ENCODE measurements at places on chromosomes 7 and 10.

DNA sequence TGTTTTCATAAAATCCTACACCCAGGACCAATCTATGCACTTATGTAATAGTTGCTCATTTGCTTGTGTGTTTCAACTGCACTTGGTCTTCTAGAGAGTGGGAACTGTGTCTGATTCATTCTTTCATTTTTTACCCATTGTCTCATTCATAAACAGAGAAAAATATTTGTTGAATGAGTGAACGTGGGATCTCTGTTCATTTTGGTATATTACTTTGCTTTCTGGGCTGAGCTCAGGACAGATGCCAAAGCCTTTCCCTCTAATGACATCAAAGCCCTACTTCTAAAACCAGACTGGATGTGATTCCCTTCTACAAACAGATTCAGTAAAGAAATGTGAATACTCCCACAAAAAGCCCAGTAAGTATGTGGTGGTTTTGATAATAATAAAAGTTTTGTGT lies 145.2 kb downstream of the ST7 start:
- no peak for DNase-seq

GRCh38 chr10:43879742-43880141 lies 231.1 kb upstream of the ZNF32 start:
- DNase-seq, result no peak

GRCh38 chr10:25157650-25158049 lies 17.2 kb upstream of the GPR158 start:
- no peak for DNase-seq

- no peak for DNase-seq
Measured at GRCh38 chr7:151157645-151158329, 9.7 kb downstream of the GBX1 start.

DNA sequence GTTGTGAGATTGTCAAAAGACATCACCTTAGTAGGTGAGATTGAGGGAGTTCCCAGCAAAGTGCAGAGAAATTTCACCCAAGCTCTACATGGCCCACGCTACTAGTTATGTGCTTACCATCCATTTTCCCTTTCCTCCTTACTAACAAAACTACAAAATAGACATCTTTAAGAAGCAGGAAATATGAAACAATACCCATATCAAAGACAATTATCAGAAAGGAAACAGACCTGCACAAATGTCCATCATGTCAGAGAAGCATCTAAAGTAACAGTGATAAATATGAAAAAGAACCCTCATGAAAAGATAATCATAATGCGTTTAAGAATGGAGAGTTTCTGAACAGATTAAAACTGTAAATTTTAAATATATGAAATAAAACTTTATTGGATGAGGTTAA lies 28.2 kb downstream of the GIMAP4 start:
- no peak for DNase-seq

- DNase-seq, result no peak
Measured at GRCh38 chr7:140533394-140533872, 54.1 kb upstream of the MKRN1 start.

- no peak for DNase-seq
Measured at GRCh38 chr10:132509506-132510173, 27.9 kb upstream of the INPP5A start.

- DNase-seq, result no peak
Measured at GRCh38 chr10:130336617-130337304, 200.6 kb downstream of the GLRX3 start.

- no peak for DNase-seq
Measured at GRCh38 chr10:105691811-105692210, 1050.7 kb downstream of the SORCS3 start.

DNA sequence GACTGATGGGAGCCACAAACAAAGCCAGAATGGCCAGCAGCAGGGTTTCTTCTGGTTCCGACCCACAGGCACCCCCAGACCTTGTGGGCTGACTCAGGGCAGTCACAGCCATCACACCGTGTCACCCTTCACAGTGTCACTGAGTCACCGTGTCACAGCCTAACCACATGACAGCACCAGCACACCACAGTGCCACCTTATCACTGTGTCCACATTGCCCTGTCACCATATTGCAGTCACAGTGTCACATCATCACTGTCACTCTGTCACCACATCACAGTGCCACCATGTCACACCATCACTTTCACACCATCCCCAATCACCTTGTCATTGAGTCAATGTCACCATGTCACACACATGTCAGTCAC lies 77.0 kb downstream of the OAT start:
- DNase-seq, result no peak

- DNase-seq, result no peak
Measured at GRCh38 chr10:74754381-74754821, 72.0 kb upstream of the KAT6B start.

DNA sequence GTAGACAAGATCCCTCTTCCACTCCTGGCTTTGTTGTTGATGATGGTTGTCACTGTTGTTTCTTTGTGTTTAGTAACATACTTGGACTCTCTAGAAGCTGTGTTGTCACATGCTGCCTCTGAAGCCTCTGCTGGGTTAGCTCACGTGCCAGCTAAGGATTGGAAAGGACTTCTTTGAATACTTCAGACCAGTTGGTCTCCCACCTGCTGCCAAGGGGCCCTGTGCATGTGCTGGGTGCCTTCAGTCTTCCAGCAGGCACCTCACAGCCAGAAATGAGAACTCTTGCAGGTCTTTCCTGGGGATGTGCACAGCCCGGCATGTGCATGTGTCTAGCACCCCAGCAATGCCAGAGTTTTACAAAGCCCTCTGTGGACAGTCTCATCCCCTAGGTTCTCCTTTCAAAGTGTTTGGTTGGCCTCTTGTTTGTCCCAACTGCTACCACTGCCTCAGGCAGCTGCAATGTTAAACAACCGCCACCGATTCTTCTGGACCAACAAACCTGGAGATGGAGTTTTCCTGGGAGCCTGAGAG lies 21.7 kb upstream of the NCAPG2 start:
- no peak for DNase-seq

GRCh38 chr10:30542001-30542894 lies 87.3 kb downstream of the LYZL2 start:
- DNase-seq, result no peak

- DNase-seq, result no peak
Measured at GRCh38 chr10:111089293-111089692, 12.5 kb downstream of the ADRA2A start.

DNA sequence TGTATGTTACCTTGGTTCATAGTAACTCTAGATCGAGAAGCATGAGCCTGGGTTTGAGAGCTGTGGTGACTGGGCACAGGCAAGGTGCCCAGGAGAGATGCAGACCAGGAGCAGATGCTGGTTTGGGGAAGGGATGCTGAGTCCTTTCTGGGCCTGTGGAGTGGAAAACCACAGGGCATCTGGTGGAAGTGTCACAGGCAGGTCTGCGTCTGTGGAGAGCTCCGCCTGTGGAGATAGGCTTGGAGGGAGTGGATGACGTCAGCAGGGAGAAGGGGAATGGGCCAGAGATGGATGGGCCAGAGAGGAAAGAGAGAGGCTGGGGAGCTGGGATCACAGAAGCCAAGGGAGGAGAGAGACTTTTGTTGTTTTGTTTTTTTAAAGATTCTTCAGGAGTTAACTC lies 14.8 kb downstream of the CYP26A1 start:
- no peak for DNase-seq

DNA sequence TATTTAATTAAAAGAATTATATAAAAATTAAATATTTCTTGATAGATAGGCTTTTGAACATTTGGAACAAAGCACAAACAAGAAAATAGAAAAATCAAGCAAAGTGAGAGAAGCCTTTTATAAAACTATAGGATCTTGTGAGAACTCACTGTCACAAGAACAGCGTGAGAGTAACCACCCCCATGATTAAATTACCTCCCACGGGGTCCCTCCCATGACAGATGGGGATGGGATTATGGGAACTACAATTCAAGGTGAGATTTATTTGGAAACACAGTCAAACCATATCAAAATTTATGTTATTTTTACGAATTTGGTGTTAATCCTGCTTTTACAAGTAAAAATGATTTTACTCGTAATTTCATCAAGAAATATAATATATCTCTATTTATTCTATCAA lies 1136.1 kb upstream of the POT1 start:
- no peak for DNase-seq

All from stimulated activated CD8-positive, alpha-beta memory T cell treated with anti-CD3 and anti-CD28 coated beads, Interleukin-7, amount 100 ng/mL, for 1 hour (primary cell).